NCI-H146 (cell line): ENCODE measurements at places on chromosomes 1 and 21.

GRCh38 chr1:207815913-207816291 is 64.0 kb downstream of the CD46 start:
- DNase-seq = no peak

DNA sequence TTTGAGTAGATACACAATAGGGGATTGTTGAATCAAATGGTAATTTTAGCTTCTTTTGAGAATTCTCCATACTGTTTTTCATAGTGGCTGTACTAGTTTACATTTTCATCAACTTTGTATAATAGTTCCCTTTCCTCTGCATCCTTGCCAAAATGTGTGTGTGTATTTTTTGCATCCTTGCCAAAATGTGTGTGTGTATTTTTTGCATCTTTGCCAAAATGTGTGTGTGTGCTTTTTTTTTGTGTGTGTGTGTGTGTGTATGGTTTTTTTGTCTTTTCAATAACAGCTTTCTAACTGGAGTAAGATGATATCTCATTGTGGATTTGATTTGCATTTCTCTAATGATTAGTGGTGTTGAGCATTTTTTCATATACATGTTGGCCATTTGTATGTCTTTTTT is 105.4 kb downstream of the ATP6V1G3 start:
- no peak for DNase-seq

DNA sequence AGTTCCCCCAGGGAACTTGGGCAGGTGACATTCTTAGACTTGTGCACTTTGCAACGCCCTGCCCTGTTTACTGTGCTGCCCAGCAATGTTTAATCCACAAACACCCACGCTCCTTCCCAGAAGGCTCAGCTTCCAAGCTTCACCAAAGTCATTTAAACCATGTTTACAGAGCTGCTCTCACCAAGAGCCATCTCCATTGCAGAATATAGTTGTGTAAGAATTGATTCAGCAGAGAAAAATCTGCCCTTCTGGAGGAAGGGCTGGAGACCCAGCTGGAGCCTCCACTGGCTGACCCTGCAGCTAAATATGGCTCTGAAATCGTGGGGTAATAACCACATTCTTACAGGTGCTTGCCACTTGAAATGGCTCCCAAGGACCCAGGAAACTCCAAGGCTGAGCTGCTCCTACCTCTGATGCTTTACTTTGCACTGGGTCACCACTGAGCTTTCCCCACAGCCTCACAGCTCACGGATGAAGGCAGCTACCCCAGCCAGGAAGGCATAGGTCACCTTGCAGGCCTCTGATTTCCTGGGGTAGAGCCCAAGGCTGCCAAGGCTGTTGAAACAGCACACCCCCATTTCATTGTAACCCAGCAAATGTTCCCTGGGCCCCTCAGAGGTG is 8.7 kb downstream of the CAPN2 start:
- DNase-seq = no peak

DNA sequence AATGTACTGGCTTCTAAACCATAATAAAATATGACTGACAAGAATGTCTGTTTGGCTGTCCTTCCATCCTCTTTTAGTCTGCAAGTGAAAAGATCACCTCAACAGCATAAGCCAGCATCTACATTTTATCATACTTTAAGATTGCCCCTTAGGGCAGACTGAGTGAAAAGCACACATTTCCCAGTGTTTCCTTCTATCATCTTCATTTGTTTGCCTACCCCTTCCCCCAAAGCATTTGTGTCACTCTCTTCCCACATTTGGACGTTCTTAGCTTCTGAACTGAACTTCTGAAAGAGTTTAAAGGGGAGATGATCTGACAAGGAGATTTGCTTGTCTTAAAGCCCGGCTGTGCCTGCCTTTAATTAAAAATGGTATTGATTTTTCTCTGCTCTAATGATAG is 322.2 kb downstream of the SPATA17 start:
- no peak for DNase-seq

GRCh38 chr1:63414691-63415365 is 47.4 kb downstream of the ALG6 start:
- DNase-seq = no peak

GRCh38 chr1:156551066-156551643 is 21.2 kb downstream of the IQGAP3 start:
- no peak for DNase-seq

GRCh38 chr1:98119796-98120195 is 199.0 kb upstream of the DPYD start:
- no peak for DNase-seq

- peak; percentile 97 for DNase-seq
Measured at GRCh38 chr1:160097911-160098851, at the start of gene IGSF8. IGSF8 (minus strand) TSS chr1:160098619; CDS start chr1:160098472, 147 bp downstream.

GRCh38 chr1:52636721-52637695 is 4.0 kb downstream of the SHISAL2A start:
- DNase-seq = no peak

- DNase-seq = no peak
Measured at GRCh38 chr1:23657659-23658275, 33.8 kb upstream of the RPL11 start.

DNA sequence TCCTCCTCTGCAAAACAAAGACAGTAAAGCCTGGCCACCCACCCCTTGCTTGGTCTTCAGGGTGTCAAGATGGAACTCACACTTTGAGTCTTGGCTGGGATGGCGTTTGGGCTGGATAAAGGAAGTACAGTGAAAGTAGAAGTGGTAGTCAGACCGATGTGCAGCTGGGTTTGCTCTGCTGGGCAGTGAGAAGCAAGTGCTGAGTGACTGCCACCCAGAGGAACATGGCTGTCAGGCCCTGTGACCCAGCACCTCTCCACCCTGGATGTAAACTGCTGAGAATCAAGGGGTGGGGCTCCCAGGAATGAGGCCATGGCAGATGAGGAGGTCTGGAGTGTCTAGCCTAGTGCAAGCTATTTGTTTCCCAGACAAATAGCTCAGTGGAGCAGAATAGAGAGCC is 51.2 kb downstream of the POFUT2 start:
- no peak for DNase-seq

DNA sequence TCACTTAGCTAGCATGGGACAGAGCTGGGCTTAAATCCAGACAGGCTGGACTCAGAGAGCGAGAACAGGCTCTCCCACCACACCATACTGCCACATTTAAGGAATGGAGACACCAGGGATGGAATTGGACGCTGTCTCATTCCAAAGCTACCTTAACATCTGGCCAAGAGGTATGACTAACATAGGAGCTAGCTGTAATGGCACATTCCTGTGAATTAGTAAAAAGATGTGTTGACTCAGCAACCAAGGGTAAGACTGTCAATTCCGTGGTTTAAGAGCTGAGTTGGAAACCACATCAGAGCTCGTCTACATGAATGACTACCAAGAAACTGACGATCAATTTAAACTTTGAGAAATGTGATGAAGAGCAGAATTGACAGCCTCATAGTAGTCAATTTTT is 8.3 kb upstream of the TNFRSF9 start:
- no peak for DNase-seq

DNA sequence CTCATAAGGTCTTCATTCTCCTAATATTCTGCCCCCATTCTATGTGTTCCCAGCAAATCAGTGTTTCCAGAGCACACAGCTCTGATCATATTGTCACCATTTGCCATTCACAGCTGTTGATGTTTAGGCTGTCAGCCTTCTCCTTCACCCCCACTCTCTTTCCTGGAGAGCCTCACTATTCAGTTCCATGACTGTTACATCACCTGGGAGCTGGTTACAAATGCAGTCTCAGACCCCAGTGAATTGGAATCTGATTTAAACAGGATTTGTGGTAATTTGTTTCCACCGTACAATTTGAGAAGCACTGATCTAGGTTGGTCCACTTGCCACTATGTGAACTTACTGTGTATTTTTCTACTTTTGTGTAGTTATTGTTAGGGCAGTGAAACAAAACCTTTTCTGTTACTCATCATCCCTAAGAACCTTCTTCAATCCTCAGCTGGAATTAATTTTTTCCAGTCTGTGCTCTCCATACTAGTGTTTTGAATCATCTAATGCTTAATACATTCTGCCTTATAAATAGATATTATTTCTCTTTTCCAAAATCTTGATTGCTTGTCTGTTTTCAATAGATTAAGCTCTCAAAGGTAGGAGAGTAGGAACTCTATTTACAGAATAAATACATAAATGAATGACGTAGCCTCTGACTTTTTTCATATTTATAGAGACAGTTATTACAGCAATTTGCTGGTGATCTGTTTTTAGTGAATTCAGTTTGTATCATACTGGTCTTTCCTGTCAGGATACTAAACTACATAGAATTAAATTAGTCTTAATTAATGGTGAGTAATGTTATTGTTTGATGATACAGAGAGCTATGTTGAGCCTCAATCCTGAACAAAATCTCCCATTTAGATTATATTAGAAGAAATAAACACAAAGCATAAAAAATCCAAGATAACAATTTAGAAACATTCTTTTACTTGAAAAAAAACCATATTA is 8.1 kb downstream of the SNX7 start:
- DNase-seq = no peak

- DNase-seq = peak; percentile 45
Measured at GRCh38 chr1:206685334-206685768, 646 bp downstream of the MAPKAPK2 start.

DNA sequence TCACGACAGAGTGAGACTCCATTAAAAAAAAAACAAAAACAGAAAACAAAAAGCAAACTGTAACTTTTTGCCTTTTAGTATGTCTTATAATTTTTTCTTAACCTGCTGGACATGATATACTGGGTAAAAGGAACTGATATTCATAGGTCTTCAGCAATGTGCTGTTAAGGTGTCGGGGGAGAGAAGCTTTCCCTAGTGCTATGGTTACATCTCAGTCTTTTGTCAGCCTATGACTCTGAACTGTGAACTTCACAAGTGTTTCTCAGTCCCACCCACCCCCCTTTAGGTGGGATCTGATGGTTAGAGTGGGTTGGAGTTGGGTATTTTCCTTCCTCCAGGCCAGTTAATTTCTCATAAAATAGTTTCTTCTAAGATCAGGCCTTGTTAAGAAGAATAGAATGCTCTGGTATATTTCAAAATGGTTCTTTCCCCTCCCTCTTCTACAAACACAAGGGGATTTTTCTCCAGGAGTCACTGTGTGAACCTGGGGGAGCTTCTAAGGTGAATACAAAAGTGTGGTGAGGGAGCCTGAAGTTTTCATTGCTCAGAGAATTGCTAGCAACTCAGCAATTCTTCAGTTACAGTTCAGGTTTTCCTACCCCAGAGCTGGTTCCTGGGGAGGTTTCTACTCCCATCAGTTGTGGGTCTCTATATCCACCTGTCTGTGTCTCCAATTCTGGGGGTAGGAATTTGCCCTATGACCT is 16.1 kb upstream of the EDARADD start:
- DNase-seq = no peak

GRCh38 chr1:175808573-175808972 is 65.2 kb upstream of the TNR start:
- peak; percentile 81 for DNase-seq

- no peak for DNase-seq
Measured at GRCh38 chr1:23913212-23913880, at the start of gene CNR2. CNR2 (minus strand) TSS chr1:23913362; CDS start chr1:23875617, 37,745 bp downstream.

DNA sequence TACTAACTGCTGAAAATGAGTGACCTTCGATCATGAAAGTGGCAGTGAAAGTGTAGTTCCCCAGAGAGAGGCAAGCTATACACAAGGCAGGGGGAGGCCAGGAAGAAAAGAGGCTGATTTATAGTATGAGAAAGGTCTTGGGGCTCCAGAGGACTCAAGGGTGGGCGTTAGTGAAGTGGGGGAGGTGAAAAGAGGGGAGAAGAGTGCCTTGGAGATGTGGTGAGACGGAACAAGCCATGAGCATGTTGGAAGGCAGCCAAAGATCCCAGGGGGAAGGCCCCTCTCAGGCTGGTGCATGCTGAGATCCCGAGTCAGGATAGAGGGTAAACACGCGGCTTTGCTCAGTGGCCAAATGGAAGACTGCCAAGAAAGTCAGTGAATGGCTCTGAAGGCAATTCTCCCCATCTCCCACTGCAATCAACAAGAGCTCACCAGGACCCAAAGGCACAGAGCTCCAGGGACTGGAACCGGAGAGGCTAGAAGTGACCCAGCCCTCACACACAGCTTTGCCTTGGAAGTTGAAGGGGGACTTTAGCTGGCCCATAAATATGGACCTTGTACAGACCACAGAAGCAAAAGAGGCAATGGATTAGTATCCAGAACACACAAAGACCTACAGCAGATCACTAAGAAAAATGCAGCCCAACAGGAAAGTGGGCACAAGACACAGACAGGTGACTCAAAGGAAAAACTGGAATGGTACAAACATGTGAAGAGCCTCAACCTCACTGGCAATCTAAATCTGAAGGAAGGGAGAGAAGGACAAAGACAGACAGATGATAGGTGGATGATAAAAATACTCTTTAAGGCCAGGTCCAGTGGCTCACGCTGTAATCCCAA is 49.6 kb downstream of the HSF2BP start:
- DNase-seq = peak; percentile 70

GRCh38 chr1:41783189-41783639 is 135.5 kb downstream of the HIVEP3 start:
- no peak for DNase-seq

DNA sequence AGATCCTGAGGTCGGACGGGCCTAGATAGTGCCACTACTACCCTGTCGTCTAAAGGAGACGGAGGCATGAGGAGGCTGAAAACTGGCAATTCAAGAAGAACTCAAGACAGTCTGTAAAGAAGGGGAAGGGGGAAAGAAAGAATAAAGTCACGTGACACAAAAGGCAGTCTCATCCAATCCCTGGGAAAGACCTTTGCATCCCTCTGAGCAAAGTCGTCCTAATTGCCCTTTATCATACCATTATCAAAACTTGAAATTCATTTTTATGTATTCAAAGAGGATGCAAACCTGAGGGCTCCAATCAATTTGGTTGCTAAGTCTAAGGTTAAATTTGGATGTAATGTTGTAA is 2.2 kb downstream of the DUSP10 start:
- DNase-seq = no peak
